ENCODE measurements at places on chromosomes 1 and 21.

- no peak for ATAC-seq
These were observed 642 bp upstream of the CREG1 start for GRCh38 chr1:167554028-167554779.

- no peak for ATAC-seq
These were observed 90.4 kb upstream of the PLPPR4 start for GRCh38 chr1:99173900-99174299.

DNA sequence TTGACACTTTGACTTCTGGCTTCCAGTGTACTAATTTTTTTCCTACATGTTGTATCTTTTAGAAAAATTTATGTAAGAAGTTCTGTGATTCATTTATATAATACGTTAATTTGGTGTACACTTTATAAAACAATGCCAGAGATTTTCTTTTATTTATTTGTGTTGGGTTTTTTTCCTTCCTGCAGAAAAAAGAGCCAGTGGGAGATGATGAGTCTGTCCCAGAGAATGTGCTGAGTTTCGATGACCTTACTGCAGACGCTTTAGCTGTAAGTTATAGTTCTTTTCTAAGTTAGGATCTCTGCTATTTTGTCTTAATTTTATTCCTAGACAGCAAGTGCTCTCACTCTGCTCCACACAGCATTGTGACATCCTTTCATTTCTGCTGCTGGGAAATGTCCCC, 14.4 kb downstream of the SARS1 start:
- no peak for ATAC-seq

- no peak for ATAC-seq
These were observed 12.7 kb downstream of the TENT5C start for GRCh38 chr1:117618450-117619122.

- no peak for ATAC-seq
These were observed 62.5 kb downstream of the POFUT2 start for GRCh38 chr21:45225041-45225740.

DNA sequence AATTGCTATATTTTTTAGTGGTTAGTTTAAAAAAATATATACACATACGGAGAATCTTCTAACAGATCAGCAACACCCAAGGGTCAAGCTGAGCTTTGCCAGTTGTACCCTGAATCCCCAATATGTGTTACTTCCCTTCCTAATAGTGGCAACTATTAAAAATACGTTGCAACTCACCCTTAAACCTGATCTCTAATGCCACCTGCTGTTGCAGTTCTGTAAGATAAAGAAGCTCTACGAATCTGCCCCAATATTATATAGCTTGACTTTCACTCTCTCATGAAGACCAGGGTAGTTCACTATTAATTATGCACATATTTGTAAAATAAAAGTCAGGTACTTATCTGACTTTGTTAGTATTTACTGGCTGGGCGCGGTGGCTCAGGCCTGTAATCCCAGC, 58.4 kb downstream of the ASH1L start:
- peak; percentile 59 for ATAC-seq

GRCh38 chr1:51534447-51534846, 15.4 kb upstream of the EPS15 start:
- ATAC-seq = no peak

GRCh38 chr1:64956010-64956640, 10.2 kb downstream of the JAK1 start:
- peak; percentile 28 for ATAC-seq

- peak; percentile 52 for ATAC-seq
These were observed 7.1 kb upstream of the DIPK1A start for GRCh38 chr1:92968138-92969032.
